Progenitor cell of endocrine pancreas (in vitro differentiated cells): ENCODE measurements at places on chromosomes 5 and 9.

GRCh38 chr5:478982-479535 lies 36.1 kb downstream of the EXOC3 start:
- H3K36me3 ChIP-seq: no peaks in the 10 kb centered on the region
- no peak for DNase-seq
- H3K27me3 ChIP-seq: peaks cover 3% of the 10 kb centered on the region
- no peak overlapping the region for H3K27ac ChIP-seq
- no peaks in the 10 kb centered on the region for H3K4me1 ChIP-seq

DNA sequence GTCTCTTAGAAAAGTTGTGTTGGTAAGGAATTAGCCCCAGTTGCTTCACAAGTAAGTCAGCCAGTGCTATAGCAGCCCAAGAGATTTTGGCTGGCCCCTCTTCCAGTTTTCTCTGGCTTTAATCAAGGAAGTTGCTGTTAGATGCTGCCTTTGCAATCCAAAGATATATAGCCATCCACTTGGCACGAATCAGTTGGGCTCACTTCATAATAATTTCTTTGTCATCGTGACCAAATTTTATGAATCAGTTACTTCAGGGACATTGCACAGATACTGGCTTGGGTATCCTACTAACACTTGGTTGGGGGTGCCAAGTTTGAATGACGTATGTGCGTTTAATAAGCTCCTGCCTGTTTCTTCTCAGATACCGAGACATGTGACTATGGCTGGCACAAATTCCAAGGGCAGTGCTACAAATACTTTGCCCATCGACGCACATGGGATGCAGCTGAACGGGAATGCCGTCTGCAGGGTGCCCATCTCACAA lies 81.5 kb downstream of the VCAN start:
- peaks cover 39% of the 10 kb centered on the region for H3K4me1 ChIP-seq
- no peak overlapping the region for H3K4me3 ChIP-seq
- DNase-seq: no peak

DNA sequence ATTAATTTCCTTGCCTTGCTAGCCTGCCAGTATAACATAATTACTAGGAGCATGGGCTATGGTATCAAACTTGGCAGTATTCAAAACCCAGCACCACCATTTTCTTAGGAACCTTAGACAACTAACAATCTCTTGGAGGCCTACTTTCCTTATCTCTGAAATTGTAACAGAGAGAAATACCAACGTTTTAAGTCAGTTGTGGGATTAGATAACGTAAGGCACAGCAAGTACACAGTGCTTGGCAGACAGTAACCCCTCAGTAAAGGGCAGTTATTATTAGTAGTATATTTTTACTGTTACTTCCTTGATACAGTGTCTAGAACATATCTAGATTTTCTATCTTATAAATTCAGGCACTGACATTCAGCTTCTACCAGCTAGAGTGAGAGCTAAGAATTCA lies 309.6 kb downstream of the ACTL7B start:
- no peak overlapping the region for H3K4me3 ChIP-seq
- H3K36me3 ChIP-seq: no peaks in the 10 kb centered on the region
- H3K27me3 ChIP-seq: peaks cover 68% of the 10 kb centered on the region
- H3K4me1 ChIP-seq: no peaks in the 10 kb centered on the region
- DNase-seq: no peak

GRCh38 chr9:17480966-17481365 lies 97.9 kb upstream of the SH3GL2 start:
- peaks cover 9% of the 10 kb centered on the region for H3K4me1 ChIP-seq
- no peaks in the 10 kb centered on the region for H3K27me3 ChIP-seq
- no peak for DNase-seq

DNA sequence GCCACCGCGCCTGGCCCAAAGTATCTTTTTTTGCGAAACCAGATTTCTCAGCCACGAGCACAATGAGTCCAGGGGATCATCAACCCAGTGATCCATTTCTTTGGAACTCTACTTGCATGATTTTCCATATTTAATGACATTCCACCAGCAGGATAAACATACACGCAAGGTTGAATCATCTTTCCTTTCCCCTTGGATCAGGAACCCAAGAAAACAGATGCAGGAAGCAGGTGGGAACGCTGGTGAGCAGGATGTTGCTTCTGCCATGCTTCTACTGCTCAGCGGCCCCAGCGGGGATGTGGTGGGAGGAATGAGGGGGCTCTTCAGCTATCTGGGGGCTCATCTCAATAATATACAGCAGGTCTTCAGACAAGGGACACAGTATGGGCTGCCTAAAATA lies 118.2 kb downstream of the SEC61B start:
- no peaks in the 10 kb centered on the region for H3K27me3 ChIP-seq

- DNase-seq: no peak
- no peaks in the 10 kb centered on the region for H3K27me3 ChIP-seq
- no peak overlapping the region for H3K27ac ChIP-seq
These were observed 46.8 kb downstream of the FBN2 start for GRCh38 chr5:128491291-128491690.

DNA sequence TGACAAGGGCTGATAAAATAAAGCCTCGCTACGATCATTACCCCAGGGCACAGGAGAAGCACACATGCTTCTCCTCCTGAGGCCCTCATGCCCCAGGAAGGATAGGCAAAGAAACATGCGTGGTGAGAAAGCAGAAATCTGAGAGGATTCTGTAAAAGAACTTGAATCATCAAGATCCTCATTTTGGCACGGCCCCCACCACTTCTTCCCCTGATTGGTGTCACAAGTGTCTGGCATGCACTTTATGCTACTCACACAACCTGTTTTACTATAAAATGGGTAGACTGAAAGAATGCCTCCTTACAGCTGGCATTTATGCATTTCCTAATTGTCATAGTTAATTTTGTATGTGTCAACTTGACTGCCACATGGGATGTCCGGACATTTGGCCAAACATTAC lies 32.1 kb downstream of the PCA3 start:
- H3K4me3 ChIP-seq: no peak overlapping the region
- peaks cover 1% of the 10 kb centered on the region for H3K4me1 ChIP-seq
- no peaks in the 10 kb centered on the region for H3K27me3 ChIP-seq
- H3K27ac ChIP-seq: no peak overlapping the region
- DNase-seq: no peak

- no peak for DNase-seq
- H3K36me3 ChIP-seq: no peaks in the 10 kb centered on the region
- no peaks in the 10 kb centered on the region for H3K27me3 ChIP-seq
- H3K4me3 ChIP-seq: no peak overlapping the region
These were observed 19.4 kb downstream of the IPO11 start for GRCh38 chr5:62431735-62432620.

DNA sequence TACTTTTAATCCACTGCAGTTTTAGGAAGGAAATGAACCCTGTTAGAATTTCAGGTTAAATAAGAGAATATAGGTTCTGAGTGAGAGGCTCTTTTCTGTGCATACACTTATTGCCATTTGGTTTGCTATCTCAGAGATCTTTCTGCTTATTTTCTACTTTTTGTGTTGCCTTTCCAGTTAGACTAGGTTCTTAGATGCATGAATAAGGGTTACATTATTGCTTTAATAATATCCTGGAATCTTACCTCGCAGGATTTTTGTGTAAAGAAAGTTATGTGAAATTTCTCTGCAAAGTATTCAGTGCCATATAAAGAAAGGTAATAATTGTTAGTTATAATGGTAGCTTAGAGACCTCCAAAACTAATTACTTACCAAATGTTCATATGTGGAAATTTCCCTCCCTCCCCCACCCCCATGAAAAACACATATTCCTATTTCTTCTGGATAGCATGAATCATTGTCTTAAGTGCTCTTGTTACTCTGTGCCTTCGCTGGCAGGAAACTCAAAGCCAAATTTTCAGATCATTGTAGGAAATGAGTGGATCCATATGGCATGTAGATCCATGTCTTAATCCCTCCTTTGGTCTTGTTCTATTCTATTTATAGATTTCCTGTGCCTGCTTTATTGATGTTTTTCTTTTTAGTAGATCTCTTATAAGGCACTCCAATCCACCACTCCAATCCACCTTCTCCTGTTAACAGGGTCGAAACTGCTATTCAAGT lies 2.7 kb upstream of the APBA1 start:
- DNase-seq: no peak
- H3K27ac ChIP-seq: no peak overlapping the region
- peaks cover 7% of the 10 kb centered on the region for H3K4me1 ChIP-seq
- no peak overlapping the region for H3K4me3 ChIP-seq
- H3K27me3 ChIP-seq: peaks cover 2% of the 10 kb centered on the region
- no peaks in the 10 kb centered on the region for H3K36me3 ChIP-seq

GRCh38 chr5:6194261-6194875 lies 184.0 kb downstream of the MED10 start:
- no peak overlapping the region for H3K27ac ChIP-seq
- H3K36me3 ChIP-seq: no peaks in the 10 kb centered on the region
- H3K27me3 ChIP-seq: peaks cover 3% of the 10 kb centered on the region
- DNase-seq: no peak
- no peak overlapping the region for H3K4me3 ChIP-seq
- peaks cover 24% of the 10 kb centered on the region for H3K4me1 ChIP-seq

GRCh38 chr9:98755006-98755618 lies 41.2 kb downstream of the ANKS6 start:
- H3K27ac ChIP-seq: no peak overlapping the region
- H3K36me3 ChIP-seq: peaks cover 58% of the 10 kb centered on the region
- H3K27me3 ChIP-seq: no peaks in the 10 kb centered on the region

DNA sequence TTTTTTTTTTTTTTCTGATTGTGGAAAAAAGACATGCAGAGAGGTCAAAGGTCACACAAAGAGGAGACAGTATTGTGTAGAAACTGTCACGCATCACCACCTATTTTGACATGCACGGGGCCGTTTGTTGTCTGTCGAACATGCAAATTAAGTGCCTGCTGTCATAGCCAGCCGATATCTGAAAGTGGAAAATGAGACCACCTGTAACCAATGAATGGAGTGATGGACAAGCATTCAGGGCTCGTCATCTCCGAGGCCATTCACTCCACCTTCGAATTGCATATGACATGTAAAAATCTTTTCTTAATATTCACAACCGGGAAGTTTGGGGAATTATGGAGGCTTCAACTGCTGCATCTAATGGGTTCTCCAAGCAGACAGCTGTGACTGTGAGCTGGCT lies 512.2 kb upstream of the ADAMTS16 start:
- H3K27ac ChIP-seq: no peak overlapping the region
- no peak overlapping the region for H3K4me3 ChIP-seq
- H3K36me3 ChIP-seq: no peaks in the 10 kb centered on the region
- DNase-seq: no peak
- peaks cover 3% of the 10 kb centered on the region for H3K4me1 ChIP-seq

DNA sequence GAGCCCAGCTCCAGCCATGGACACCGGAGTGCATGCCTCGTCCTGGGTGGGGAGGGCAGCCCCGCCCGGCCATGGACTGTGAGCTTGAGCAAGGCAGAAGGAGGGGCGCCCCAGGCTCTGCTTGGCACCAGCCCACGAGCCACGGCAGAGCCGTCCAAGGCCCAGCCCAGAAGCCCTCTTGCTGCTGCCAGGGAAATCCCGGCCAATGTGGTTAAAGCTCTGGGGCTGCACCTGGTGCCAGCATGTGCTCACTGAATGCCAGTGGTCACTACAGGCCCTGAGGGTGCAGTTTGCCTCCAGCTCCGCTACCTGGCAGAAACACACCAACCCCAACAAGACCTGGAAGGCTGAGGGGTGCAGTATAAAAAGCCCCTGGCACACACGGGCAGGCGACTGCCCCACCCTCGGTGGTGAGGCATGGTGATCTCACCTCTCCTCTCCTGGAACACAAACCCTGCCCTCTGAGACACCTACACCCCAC lies 11.8 kb downstream of the BRD3 start:
- peaks cover 18% of the 10 kb centered on the region for H3K4me1 ChIP-seq
- H3K36me3 ChIP-seq: peaks cover 5% of the 10 kb centered on the region
- no peak overlapping the region for H3K27ac ChIP-seq

DNA sequence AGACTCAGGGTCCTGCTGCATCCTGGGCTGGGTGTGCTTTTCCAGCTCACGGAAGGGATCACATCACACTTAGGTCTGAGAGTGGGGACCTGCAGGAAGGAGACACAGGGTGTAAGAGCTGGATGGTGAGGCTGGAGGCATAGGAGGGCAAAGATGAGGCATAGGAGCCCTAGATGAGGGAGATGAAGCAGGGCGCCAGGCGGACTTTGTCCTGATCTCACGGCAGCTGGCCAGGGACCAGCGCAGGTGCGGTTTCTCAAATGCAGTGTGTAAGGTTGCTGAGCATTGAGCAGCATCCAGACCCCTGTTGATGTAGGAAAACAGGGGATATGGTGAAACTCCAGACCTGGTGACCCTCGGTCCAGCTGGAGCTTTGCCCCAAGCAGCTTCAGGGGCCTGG lies 156.5 kb downstream of the PSAT1 start:
- H3K27me3 ChIP-seq: no peaks in the 10 kb centered on the region
- no peak for DNase-seq
- no peaks in the 10 kb centered on the region for H3K36me3 ChIP-seq
- no peaks in the 10 kb centered on the region for H3K4me1 ChIP-seq

- peak overlapping the region; percentile 60 for H3K4me3 ChIP-seq
- H3K36me3 ChIP-seq: no peaks in the 10 kb centered on the region
- H3K27me3 ChIP-seq: no peaks in the 10 kb centered on the region
- peaks cover 61% of the 10 kb centered on the region for H3K4me1 ChIP-seq
- H3K27ac ChIP-seq: peak overlapping the region; percentile 95
These were observed 82.6 kb upstream of the EQTN start for GRCh38 chr9:27379311-27380251.

DNA sequence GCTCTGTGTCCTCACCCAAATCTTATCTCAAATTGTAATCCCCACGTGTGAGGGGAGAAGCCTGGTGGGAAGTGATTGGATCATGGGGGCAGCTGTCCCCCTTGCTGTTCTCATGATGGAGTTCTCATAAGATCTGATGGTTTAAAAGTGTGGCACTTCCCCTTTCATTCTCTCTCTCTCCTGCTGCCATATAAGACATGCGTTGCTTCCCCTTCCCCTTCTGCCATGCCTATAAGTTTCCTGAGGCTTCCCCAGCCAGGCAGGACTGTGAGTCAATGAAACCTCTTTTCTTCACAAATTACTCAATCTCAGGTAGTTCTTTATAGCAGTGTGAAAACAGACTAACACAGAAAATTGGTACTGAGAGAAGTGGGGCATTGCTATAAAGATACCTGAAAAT lies 107.7 kb downstream of the DMAC1 start:
- no peak for DNase-seq
- no peaks in the 10 kb centered on the region for H3K36me3 ChIP-seq
- H3K4me1 ChIP-seq: peaks cover 14% of the 10 kb centered on the region
- no peak overlapping the region for H3K27ac ChIP-seq
- H3K27me3 ChIP-seq: no peaks in the 10 kb centered on the region

DNA sequence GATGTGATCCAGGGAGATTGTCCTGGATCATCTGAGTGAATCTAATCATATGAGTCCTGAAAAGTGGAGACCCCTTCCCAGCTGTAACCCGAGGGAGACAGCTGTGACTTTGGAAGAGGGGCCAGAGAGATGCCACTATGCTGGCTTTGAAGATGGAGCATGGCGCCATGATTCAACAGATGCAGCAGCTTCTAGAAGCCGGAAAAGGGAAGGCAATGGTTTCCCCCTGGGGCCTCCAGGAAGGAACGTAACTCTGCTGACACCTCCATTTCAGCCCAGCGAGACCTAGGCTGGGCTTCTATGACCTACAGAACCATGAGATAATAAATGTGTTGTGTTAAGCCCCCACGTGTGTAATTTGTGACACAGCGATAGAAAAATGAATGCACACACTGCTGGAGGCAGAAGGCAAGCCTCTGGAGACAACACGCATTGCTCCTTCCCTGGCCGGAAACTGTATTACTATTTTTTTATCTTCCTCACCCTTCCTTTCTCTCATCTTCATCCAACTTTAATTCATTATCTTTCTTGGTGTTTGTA lies 16.6 kb upstream of the SARDH start:
- peaks cover 37% of the 10 kb centered on the region for H3K36me3 ChIP-seq
- H3K4me1 ChIP-seq: peaks cover 2% of the 10 kb centered on the region
- peaks cover 7% of the 10 kb centered on the region for H3K27me3 ChIP-seq
- H3K4me3 ChIP-seq: no peak overlapping the region
- no peak for DNase-seq

- H3K4me3 ChIP-seq: peak overlapping the region; percentile 75
- DNase-seq: peak; percentile 51
- H3K4me1 ChIP-seq: peaks cover 10% of the 10 kb centered on the region
- peaks cover 11% of the 10 kb centered on the region for H3K27me3 ChIP-seq
- H3K27ac ChIP-seq: peak overlapping the region; percentile 93
These were observed 524 bp downstream of the CYFIP2 start for GRCh38 chr5:157266286-157267007.
